ENCODE measurements at places on chromosomes 13 and 19.

- no peak for DNase-seq
Measured at GRCh38 chr19:33384983-33385382, 11.5 kb downstream of the CEBPG start.

GRCh38 chr19:2727640-2727944, 6.4 kb upstream of the DIRAS1 start:
- no peak for DNase-seq

- DNase-seq, result no peak
Measured at GRCh38 chr13:71240911-71241310, 626.1 kb downstream of the DACH1 start.

DNA sequence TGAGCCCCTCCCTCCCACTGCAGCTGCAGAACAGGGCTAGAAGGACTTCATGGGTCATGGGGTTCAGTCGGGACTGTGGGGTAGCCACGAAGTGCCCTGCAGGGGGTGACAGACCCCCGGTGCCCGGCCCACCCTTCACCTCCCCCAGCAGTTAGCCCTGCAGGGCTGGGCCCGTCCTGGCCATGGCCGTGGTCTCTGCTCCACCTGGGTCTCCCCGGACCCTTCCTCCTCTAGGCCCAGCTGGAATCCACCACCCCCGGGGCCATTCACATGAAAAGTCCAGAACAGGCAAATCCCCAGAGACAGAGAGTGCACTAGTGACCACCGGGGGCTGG, 17.3 kb downstream of the MKNK2 start:
- no peak for DNase-seq

- DNase-seq, result no peak
Measured at GRCh38 chr13:26971990-26972887, 199.4 kb downstream of the USP12 start.

GRCh38 chr13:40220299-40220935, 446.0 kb downstream of the FOXO1 start:
- DNase-seq, result no peak

DNA sequence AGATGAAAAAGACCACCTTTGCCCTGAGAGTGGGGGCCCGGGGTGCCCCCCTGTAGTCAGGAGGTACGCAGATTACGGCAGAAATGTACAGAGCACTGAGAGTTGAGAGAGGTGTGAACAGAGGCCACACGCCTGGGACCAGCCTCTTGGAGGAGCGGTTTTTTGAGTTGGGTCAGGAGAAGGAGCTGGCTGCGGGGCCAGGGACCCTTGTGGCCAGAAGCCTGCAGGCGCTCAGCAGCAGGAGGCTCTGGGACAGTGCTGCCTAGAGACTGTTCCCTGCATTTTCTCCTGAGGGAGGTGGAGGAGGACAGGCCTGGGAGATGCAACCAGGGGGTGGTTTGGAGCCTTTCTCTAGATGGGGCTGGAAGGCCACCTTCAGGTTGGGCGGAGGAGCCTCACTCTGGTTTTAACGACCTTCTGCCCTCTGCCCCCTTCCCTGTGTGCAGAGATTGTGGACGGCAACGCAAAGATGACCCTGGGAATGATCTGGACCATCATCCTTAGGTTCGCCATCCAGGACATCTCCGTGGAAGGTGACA, 39.7 kb downstream of the CAPN12 start:
- no peak for DNase-seq
